ENCODE measurements at places on chromosomes 5 and 9.

GRCh38 chr5:134714120-134714519, 24.2 kb upstream of the CAMLG start:
- no peak for DNase-seq

- no peak for DNase-seq
Observed at GRCh38 chr9:137293482-137294090, 8.5 kb downstream of the NRARP start.

GRCh38 chr5:99449786-99450185, 521.0 kb upstream of the CHD1 start:
- DNase-seq = no peak

- DNase-seq = no peak
Observed at GRCh38 chr5:118791926-118792734, 196.2 kb downstream of the DTWD2 start.

DNA sequence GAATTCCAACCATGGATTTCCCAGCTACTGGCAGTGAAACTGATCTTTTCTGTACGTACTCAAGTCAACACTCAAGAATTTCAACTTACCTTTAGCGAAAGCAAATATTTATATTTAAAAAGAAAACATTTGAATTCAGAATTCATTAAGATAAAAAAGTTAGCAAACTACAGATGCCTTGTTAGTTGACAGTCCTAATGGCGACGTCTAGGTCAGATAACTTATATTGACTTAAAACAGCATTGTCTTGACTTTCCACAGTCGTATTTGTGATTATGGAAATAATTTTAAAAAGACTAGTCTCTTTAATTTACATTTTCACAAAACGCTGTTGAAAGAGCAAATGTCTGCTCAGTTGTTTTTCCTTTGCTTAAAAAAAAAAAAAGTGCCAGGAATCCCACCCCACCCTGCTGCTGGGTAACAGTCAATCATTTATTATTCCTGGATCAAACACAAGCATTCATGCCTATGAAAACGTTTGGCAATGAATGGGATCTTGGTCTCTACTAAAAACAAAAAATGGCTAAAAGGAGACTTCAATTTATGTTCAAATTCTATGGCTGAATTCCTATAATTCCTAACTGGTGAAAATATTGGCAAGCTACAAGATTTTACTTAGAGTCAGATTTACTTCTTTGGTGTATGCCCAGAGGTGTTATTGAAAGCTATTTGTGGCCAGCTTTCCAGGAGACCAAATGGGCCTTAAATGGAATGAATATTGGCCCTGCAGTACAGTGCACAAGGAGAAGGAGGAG, 22.0 kb downstream of the OR2S2 start:
- no peak for DNase-seq

GRCh38 chr5:79853028-79853427, 138.0 kb downstream of the MTX3 start:
- DNase-seq = no peak

DNA sequence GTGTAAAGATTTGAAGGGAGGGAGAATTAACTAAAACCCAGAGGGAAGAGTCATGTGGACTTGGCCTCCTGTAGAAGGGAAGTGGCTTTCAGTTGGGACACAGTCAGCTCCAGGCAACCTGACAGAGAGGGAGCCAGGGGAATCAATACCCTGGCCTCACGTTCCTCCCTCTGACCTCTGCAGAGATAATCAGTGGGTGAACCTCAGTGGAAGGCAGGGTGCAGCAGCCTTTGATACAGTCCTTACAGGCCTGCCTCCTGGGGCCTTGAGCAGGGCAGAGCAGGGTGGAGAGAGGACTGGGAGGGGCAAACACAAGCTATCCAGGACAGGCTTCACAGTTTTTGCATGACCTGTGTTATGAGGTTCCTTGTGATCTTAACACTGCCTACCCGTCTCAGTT, 61.9 kb upstream of the GPBP1 start:
- DNase-seq = no peak

DNA sequence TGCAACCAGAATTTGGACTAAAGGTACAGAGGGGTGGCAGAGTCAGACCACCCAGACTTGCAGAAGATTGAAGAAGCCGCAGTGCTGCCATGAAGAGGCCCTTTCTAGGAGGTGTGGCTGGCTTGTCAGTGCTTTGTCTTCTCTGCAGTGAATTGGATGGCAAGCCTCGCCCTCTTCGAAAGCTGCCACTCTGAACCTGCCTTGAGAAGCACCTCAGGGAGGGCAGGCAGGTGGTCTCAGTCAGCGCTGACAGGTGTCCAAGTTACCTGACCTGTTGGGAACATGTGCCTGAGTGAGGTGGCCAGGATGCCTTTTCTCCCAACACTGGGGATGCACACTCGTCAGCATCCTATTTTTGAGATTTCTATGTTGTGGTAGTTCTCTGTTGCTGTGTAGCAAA, 6.2 kb downstream of the TENT4A start:
- no peak for DNase-seq

- no peak for DNase-seq
Observed at GRCh38 chr5:96144289-96144688, 182.6 kb upstream of the ELL2 start.

DNA sequence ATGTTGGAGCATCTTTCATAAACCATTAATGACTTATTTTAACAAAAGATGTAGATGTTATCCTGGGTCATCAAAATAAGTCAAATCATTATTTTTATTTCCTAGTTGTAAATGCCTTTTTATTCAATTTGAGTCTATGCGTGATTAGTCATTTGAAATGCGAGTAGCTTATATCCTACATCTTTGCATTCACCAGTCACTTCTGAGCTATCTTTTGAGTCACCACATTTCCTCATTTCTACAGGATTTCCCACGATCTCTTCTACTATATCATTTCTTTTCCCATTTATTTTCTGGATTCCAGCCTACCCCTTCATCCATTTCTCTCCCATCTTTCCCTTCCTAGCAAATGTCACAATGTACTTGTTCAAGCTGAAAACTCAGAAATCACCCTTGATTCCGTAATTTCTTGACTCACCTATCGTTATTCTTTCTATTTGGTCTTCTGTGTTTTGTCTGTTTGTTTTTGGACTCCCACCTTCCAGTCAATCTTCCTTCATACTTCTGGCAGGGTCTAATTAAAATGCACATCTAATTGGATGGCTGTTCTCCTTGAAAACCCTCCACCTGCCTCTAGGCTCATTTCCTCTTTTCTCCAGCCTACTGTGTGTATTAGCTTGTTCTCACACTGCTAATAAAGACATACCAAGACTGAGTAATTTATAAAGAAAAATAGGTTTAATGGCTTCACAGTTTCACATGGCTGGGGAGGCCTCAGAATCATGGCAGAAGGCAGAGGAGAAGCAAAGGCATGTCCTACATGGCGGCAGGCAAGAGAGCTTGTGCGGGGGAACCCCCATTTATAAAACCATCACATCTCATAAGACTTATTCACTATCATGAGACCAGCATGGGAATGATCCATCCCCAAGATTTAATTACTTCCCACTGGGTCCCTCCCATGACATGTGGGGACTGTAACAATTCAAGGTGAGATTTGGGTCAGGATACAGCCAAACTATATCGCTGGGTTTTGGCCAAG, 112.4 kb downstream of the MEF2C start:
- no peak for DNase-seq

GRCh38 chr5:165130656-165131055, 1625.2 kb downstream of the MAT2B start:
- DNase-seq = no peak

DNA sequence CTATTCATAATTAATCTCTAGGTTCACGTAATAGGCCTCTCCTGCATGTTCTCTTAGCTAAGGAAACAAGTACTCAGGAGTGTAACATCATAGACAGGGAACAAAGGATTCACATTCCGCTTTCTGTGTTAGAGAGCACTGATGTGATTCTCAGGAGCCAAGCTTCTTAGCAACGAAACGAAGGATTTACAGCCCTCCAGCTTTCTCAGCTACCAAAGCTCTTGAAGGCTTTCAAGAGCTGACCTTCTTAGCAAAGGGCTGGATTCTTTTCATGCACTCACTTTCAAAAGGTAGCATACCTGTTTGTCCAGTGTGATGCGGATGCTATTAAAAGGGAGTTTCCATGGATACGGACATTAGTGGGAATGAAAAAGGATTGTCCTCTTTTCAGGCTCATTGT, 107.4 kb downstream of the TUSC1 start:
- no peak for DNase-seq

GRCh38 chr5:119402555-119402954, 46.7 kb downstream of the TNFAIP8 start:
- DNase-seq = no peak

DNA sequence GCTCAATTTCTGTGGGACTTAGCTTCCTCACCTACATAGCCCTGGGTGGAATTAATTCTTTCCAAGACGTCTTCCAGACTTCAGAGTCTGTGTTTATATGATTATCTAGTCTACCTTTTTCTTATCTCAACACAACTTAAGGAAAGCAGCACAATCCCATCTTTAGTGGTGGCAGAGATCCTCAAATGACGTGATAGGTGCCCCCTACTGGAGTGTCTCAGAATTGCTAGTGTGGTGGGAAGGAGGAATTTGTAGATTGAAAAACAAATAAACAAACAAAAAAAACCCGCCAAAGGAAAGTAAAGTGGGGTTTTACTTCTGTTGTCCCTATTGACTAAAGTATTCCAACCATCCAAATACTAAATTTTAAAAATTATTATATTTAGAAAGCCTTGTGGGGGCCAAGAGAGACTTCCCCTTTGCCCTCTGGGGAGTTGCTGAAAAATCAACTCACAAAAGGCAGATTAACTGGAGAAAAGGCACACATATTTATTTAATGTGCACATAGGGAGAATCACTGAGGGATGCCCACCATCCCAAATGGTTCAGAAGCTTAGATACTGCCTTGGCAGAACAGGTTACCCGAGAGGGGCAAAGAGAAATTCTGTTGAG, 283.3 kb downstream of the TMEM167A start:
- peak; percentile 10 for DNase-seq

DNA sequence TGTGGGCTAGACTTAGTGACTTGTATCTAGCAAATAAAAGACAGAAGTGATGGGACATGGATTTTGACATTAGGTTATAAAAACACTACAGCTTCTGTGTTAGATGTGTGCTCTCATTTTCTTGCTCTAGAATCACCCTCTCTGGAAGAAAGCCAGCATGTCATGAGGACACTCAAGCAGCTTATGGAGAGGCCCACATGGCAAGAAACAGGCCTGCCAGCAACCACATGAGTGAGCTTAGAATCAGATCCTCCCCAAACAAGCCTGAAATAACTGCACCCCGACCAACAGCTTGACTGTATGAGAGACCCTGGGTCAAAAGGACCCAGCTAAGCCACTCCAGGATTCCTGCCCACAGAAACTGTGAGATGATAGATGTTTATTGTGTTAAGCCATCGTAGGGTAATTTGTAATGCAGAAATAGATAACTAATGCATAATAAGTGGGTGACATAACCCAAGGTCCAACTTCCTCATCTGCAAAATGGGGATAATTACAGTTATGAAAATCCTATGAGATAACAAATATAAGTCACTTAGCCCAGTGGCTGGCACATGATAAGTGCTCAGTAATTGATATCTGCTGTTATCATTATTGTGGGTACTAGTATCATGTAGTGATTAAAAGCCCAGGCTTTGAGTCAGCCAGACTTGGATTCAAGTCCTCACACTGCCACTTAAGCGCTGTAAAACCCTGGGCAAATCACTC, 86.5 kb downstream of the KLHL3 start:
- DNase-seq = no peak

GRCh38 chr5:82174128-82174918, 103.8 kb downstream of the RPS23 start:
- peak; percentile 52 for DNase-seq

- no peak for DNase-seq
Observed at GRCh38 chr9:73575101-73576060, 423.7 kb downstream of the ANXA1 start.

- DNase-seq = no peak
Observed at GRCh38 chr9:37840560-37841194, 40.1 kb downstream of the DCAF10 start.

- no peak for DNase-seq
Observed at GRCh38 chr9:35367451-35367850, 122.5 kb upstream of the RUSC2 start.

- no peak for DNase-seq
Observed at GRCh38 chr9:137705906-137706305, 87.1 kb downstream of the EHMT1 start.

- no peak for DNase-seq
Observed at GRCh38 chr5:15425766-15426165, 74.2 kb upstream of the FBXL7 start.

DNA sequence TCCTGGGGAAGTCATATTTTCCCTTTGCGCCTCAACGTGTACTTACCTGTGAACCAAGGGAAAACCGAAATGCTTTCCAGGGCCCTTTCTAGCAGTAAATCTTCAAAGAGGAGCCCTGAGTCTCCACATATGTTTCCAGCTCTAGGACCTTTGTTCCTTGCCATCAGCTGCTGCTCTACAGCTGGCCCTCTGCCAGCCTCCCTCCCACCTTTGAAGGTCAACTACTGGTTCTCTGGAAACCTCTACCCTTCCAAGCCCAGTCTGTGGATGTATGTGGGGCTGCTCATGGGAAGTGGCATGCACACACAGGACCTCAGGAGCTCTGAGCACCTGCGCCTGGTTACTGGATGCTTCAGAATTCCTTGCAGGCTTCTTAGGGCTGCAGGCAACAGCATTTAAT, 117.2 kb downstream of the PSD2 start:
- no peak for DNase-seq

GRCh38 chr9:30160570-30160969, 2223.9 kb upstream of the ACO1 start:
- DNase-seq = no peak

GRCh38 chr5:3302228-3302627, 293.4 kb upstream of the IRX1 start:
- no peak for DNase-seq

- no peak for DNase-seq
Observed at GRCh38 chr5:75342836-75343235, 5.8 kb downstream of the HMGCR start.

- DNase-seq = no peak
Observed at GRCh38 chr5:152861231-152861630, 456.2 kb upstream of the NMUR2 start.

DNA sequence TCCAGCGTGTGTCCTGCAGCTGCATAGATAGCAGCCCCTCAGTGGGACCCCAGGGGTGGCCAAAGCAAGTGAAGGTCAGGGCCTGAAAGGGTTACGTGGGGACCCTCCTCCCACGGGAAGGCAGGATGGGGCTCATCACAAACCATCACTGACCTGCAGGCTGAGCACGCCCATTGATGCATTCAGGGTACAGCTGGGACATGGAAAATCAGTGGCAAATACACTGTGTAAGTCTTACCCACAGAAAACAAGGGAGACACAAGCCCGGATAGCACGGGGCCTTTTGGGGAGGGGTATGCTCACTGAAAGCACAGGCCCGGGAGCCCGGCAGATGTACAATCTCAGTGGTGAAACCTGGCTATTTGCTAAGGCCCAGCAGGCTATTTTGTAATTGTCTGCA, 49.1 kb downstream of the SEMA4D start:
- no peak for DNase-seq
